ENCODE measurements at places on chromosomes 11 and 22.
A peak's percentile ranks its signal among the peaks of the same experiment; 100 is the strongest.

DNA sequence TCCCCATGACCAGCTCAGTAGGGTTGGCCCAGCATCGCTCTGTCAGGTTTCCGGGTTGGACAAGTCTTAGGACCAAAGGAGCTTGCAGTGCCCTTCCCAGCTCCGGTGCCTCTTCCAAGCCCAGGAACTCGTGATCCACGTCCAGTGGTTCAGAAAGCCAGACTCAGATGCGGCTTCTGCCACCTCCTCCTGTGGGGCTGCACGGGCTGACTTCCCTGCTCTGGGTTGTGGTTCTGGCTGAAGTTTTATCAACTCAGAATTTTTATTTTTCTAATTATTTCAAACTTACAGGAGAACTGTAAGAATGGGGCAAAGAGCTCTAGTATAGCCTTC is 85.0 kb downstream of the BCR start:
- no peak for DNase-seq

GRCh38 chr11:62427630-62428233 is 8.9 kb downstream of the SCGB1A1 start:
- no peak for DNase-seq

- DNase-seq, result no peak
Measured at GRCh38 chr11:77474684-77475060, 778 bp upstream of the PAK1 start.

DNA sequence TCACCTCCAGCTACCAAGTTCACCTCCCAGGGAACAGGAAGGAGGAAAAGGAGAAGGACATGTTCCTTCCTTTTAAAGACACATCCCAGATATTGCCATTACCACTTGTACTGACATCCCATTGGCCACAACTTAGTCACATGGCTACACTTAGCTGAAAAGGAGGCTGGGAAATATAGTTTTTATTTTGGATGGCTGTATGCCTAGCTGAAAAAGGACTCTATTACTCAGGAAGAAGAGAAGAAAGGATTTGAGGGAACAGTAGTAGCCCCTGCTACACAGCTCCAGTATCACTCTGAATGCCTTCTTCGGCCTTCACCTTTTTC is 2.1 kb upstream of the APOA5 start:
- no peak for DNase-seq

DNA sequence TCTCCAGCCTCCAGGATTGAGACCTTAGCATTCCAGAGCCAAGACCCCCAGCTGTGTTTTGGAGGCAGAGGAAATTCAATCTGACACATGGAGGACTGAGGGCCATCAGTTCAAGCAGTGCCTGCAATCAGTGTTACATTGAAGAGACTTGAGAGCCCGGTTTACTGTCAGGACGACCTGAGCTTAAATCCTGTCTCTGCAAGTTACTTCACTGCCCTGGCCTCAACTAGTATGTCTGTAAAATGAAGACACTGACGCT is 35.1 kb downstream of the TRIM29 start:
- DNase-seq, result no peak

DNA sequence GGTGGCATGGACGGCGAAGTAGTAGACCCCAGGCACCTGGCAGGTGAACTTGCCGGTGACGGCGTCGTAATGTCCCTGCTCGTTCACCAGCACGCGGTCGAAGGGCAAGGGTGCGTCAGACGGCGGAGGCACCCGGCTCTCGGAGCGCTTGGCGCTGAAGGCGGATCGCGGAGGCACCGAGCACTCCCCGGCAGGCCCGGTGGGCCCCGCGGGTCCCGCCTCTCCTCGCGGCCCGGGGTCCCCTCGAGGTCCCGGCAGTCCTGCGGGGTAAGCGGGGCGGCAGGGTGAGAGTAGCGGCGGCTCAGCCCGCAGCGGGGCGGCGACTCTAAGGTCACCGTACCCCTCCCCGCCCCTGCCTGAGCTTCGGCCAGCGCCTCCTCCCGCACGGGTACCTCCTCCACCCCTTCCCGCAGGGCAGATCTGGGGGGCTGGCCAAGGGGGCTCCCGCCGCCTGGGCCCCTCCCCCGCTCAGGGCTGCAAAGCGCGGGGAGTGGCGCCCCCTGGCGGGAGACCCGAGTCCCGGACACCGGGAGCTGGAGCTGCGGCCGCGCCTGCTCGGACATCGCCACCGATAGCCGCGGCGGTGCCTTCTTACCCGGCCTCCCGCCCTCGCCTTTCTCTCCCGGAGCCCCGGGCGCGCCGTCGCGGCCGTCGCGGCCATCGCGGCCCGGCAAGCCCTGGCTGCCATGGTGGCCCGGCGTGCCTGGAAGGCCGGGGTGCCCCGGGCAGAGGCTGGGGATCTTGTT is 921 bp downstream of the C1QTNF5 start:
- DNase-seq, result peak; percentile 54

DNA sequence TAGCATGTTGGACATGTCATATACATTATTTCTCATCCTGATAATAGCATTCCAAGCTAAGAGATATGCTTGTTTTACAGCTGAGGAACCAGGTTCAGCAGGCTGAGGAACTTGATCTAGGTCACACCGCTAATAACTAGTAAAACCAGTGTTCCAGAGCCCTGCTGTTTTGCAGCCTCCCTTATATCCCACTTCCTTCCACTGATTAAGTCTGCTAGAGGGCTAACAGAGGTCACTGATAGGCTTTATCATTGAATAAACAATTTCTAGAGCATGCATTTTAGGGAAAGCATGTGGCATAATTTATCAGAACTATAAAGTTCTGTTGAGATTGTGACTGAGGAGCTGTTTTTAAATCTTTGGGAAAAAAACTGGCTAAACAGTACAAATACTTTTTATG is 54.0 kb downstream of the UVRAG start:
- no peak for DNase-seq
